ENCODE measurements at places on chromosomes 2 and 18.

DNA sequence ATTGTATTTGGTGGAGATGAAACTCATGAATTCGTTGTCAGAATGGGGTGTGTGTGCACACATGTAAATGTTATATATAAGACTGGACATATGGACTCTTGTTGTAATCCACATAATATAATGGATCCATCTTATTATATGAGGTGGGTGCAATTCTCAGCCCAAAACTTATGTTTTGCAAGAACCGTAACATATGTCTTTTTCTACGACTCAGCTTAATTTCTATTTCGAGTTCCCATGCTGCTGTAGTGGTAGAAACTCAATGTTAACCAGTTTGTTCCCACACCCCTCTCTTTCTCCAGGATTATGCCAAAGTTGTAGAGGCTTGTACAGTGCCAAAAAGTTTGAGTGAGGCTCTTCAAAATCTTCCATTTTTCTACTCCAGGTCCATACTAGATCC, 112.5 kb upstream of the SPOPL start:
- DNase-seq, result no peak

- DNase-seq, result no peak
Observed at GRCh38 chr2:15073664-15074063, 441.1 kb downstream of the LRATD1 start.

DNA sequence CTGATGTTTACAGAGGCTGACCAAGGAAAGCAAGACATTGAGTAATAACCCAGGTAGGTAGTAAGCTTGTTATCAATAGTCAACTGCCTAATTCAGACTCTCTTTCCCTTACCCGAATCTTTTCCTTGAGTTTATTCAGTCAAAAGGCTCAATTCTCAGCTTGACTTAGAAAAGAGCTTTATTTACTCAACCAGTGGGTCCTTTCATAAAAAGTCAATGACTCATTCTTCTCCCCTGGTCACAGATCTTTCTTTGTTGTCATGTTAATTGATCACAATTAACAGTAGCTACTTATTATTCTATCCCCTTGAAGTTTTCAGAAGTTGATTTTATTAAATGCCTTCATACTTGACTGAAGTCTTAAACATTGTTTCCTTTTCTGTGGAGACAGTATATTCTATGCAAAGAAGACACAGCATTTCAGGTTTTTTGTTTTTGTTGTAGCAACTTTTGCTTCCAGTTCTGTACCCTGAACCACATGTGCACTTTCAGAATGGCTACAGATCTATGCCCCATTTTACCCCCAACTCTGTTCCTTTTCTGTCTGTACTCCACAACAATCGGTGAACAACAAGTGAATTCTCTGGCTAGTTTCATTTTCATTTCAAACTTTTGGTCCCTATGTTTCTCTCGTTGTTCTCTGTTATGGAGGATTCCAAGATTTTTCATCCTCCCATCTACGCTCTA, 428.3 kb downstream of the NCKAP5 start:
- no peak for DNase-seq

GRCh38 chr18:23580677-23581367, 5.5 kb downstream of the NPC1 start:
- DNase-seq, result no peak

DNA sequence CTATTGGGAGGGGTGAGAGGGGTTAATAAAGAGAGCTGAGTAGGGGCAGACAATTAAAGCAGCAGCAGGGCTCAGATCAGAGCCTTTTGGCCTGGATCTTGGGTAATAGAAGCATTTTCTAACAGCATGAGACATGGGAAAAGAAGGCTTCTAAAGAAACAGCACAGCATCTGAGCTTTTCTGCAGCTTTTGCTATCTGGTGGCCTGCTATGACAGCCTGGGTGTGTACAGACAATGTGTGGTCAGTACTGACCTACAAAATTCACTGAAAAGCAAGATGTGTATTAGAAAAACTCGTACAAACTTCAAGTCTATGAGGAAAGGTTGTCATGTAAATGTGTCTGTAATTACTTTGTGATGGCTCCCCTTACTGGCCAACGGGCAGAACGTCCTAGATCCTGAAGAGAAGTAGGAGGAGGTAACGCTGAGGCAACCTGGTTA, 95.6 kb downstream of the GALNT3 start:
- peak; percentile 31 for DNase-seq

GRCh38 chr2:98894331-98895000, 41.6 kb downstream of the CRACDL start:
- DNase-seq, result no peak

DNA sequence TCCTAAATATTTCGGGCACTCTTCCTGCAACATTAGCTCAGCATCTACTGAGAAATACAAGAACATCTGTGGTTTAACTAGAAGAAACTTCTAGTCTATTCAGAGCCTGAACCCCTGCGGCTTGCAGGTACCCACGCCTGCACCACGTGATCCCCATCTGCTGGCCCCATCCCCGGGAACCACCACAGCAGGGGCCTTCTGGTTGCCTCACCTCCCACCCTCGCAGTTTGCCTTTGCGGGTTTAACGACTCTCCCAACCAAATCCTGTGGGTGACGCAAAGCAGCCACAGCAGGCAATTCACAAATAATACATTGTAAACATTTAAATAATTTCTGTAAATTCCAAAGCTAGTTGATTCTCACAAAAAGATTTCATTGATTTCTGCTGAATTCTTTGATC, 90.2 kb upstream of the TMEM18 start:
- DNase-seq, result no peak

- no peak for DNase-seq
Observed at GRCh38 chr2:5528706-5529105, 163.5 kb upstream of the SOX11 start.

DNA sequence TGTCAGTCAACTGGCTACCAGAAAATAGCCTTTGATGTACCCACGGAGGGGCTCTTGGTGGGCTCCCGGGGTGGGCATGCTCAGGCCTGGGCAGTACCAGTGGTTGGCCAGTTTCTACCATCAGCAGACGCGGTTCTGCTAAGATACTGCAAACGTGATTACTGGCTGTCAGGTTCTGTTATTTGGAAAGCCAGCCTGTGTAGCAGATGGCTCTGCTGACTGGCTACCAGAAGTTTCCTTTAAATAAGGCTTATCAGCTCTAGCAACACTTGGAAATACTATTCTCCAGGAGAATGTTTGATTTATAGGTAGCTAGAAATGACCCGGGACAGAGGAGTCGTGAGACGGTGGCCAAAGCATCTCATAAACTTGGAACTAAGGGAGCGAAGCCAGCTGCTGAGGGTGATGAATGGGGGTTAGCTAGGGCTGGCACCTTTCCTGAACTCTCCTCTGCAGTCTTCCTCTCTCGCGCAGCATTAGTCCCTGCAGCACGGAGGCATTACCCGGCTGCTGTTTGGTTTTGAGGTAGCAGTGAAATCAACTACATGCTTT, 171.9 kb downstream of the AGAP1 start:
- no peak for DNase-seq

- DNase-seq, result no peak
Observed at GRCh38 chr2:23574919-23575654, 190.1 kb downstream of the KLHL29 start.

DNA sequence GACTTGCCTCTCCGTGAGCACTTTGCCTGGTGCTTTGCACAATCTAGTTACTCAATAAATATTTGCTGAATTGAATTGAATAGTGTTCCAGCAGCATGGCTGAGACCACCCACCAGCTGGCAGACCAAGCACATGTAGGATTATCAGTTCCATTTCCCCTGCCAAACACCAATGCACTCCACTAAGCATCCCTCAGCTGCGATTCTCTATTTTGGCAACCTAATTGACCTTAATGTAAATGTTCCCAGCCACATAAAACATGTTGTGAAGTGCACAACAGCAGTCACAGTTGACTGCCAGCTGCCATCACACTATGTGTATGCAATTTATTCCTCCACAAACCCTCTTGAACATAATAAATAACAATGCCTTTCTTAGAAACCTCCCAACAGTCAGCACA, 1879.4 kb upstream of the PIK3C3 start:
- DNase-seq, result no peak

GRCh38 chr2:19550750-19551149, 192.3 kb upstream of the OSR1 start:
- no peak for DNase-seq

DNA sequence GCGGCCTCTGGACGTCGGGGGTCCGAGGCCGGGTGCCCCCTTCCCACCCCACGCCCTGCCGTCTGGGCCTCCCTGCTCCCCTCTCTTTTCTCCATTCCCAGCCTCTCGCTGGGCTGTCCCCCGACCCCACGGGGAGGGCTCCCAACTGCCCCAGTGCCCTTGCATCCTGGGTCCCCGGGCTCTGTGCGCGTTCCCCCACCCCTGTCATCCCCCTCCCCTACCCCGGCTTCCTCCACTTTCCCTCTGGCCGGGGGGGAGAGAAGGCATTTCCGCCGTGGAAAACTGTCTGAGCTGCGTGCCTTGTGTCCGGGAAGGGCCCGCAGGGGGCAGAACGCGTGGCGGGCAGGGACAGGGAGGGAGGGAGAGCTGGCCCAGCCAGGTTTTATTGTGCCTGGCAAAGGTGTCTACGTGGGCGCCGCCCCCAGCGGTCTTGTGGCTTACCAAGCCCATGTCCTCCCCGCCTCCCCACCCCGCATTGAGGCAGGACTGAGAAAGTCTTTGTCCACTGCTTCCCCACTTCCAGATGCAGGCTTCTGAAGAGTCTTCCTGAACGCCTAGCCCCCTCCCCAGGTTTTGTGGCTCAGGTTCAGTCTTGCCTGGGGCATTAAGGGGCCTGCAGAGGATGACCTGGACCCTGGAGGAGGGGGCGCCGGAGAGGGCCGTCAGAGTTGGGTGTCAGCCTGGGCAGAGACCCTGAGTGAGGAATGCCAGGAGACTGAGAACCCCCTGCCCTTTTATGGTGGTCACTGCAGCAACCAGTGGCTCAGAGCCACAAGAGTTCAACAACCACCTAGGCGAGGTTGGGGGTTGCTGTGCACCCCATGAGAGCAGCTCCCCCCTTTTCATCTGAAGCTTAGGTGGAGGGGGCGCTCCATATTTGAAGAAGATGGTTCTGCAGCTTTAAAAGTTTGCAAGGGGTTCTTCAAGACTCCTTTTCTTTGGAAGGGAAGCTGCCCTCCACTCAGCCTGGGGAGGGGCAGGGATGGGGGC, 1.3 kb downstream of the ITM2C start:
- no peak for DNase-seq

- no peak for DNase-seq
Observed at GRCh38 chr2:53475321-53475720, 292.3 kb upstream of the CHAC2 start.

GRCh38 chr18:57782049-57782448, 21.1 kb downstream of the ATP8B1 start:
- no peak for DNase-seq

- DNase-seq, result peak; percentile 10
Observed at GRCh38 chr2:226059961-226060627, 660.6 kb downstream of the NYAP2 start.

GRCh38 chr2:127573298-127573697, 37.8 kb downstream of the MYO7B start:
- no peak for DNase-seq

- no peak for DNase-seq
Observed at GRCh38 chr2:227339098-227339599, 14.1 kb downstream of the MFF start.

DNA sequence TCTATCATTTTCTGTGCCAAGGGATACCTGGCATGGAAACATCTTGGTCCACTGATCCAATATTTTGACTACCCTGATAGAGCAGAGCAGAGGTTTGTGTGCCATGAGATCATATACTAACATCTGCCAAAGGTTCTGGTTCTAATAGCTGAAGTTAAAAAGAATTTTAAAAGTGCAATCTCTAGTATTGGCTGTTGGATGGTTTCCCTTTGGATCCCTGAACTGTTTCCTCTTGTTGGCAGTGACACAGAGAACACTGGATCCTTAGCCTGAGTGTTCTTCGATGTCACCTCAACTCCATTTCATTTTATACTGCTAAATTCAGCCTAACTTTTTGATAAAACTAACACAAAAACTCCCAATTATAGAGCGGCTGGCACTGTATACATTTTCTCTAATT, 169.3 kb upstream of the FBXO11 start:
- DNase-seq, result no peak

GRCh38 chr2:178363252-178363651, 87.7 kb downstream of the PRKRA start:
- DNase-seq, result no peak

- DNase-seq, result no peak
Observed at GRCh38 chr2:160405077-160405867, 88.3 kb downstream of the RBMS1 start.

GRCh38 chr18:3046216-3046808, 33.4 kb upstream of the LPIN2 start:
- no peak for DNase-seq

DNA sequence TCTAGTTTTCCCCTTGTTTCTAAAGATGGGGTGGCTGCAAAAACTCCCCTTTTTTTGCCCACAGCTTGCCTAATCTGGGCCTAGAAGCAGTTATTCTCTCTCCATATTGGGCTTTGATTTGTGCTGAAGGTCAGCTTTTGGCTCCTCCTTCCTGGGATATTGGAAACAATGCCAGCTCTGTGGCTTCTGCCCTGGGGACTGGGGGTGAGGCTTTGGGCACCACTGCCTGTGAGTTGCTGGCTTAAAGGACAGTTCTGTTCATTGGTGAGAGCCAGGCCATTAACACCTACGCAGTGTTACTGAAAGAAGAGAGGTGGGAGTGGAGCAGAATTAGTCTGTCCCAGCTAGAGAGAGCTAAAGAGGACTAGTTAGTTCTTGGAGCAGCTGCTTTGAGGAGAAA, 4.3 kb downstream of the UBXN2A start:
- DNase-seq, result peak; percentile 72

GRCh38 chr2:233119806-233120205, 59.7 kb downstream of the INPP5D start:
- DNase-seq, result no peak

DNA sequence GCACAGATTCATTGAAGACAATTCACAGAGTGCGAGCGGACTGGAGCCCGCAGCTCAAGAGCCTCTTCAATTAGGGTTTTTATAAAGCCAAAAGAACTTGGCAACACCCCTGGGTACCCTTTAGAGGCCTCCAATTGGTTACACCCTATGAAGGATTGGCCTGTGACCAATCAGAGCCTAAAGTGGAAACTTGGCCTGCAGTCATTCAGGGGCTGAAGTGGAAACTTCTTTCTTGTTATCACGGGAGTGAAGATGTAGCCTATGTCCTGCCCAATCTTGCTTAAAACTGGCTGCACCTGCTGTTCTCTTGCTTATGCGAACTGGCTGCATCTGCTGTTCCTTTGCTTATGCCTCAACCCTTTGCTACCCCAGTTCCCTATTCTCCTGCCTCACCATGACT, 1.8 kb upstream of the HJURP start:
- no peak for DNase-seq

DNA sequence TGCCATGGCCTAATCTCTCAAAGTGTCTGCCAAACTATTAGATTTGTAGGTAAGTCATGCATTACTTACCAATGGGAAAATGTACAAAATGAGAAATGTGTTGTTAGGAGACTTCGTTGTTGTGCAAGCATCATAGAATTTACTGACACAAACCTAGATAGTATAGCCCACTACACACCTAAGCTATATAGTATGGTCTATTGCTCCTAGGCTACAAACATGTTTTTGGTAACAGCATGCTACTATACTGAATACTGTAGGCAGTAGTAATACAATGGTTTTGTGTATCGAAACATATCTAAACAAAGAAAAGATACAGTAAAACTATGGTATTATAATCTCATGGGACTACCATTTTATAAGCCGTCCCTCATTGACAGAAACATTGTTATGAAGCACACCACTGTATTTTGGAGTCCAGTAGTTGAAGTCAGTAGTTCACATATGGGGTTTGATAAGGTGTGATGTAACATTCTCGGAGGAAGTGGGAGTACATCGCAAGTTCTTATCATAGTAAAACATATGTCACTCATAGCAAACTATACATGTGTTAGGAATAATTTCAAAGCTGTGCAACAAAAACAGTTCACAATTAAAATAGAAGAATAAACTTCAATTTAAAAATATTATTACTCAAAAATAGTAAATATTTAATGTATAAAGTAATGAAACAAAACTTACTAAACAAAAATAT, 12.0 kb upstream of the GTF2A1L start:
- no peak for DNase-seq

Measured in inflammatory macrophage treated with lipopolysaccharide for 1 hour (primary cell).